ENCODE measurements at places on chromosomes 6 and 20. TPM values are rescaled to one million over a fixed set of nuclear protein-coding genes. Genes with fewer than 3 reads are reported as not detected.

The OXT gene
- not detected for total RNA-seq

DNA sequence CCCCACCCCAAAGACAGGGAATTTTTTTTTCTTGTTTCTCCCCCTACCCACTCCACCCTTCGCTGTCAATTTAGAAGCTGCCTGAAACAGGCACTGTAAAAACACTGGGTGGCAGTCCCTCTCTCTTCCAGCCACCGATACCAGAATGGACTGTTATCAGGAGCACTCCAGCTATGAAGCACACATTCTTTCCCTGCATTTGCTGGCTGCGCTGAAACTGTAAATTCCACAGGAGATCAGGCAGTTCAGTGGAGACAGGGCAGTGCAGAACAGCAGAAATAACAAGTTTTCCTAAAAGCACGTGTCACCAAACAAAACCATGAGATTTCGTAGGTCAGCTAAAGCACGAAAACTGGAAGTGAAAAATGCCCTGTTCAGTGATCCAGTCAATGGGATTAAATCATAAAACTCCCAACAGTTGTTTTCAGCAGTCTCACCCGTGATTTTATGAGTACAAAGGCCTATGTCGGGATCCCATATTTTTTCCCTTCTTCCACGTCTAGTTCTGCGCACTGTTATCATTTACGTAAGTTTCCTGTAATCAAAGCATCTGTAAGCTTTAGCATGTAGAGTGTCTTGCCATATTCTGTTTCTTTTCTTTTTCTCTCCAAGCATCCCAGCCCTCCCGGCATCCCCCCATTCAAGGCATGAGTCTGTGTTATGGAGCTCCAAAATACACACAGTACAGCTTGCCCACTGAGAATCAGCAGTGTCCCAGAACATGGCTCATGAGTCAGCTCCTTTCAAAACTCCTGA lies 359.9 kb upstream of the EPHA7 start:
- no peak overlapping the region for H3K27ac ChIP-seq
- H3K4me3 ChIP-seq = no peak overlapping the region
- H3K4me1 ChIP-seq = peaks cover under 1% of the 10 kb centered on the region
- H3K27me3 ChIP-seq = no peaks in the 10 kb centered on the region
- DNase-seq = peak; percentile 31
- no peaks in the 10 kb centered on the region for H3K36me3 ChIP-seq

DNA sequence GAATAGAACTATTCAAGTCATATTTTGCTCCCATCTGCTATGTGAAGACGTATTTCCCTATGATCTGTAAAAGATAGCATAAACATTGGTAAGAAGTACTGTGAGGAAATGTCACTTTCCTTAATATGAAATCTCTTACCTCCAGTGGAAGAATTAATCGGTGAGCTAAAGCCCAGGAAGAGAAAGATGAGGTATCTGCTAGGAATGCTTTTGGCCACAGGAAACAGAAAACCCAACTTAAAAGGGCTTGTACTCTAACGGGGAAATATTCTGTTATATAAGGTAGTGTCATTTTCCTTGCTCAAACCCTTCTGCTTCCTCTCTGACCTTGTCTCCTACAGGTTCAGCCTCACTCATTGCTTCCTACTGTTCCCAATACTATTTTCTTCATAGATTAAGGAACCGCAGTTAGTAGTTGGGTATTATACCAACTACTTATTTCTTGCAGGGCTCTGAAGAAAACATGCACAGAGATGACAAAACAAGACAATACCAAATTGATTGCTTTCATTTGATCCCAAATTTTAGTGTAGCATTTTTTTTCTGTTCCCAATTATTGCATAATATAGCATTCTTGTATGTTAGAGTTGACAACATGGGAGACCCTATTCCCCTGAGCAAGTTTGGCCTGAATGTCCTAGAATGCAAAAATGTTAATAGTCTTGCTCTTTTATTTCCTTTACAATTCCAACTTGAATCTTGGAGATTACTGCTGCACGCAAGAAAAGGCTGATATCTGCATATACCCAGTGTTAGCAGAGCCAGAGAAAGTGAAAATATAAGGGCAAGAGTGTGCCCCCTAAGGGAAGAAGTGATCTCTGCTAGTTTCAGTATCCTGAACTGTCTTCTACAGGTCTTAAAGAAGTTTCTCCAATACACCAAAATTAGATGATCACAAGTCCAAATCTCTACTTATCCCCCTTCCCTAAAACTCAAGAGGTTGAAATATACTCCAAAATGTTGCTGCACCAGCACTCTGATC lies 65.3 kb downstream of the AFG1L start:
- H3K4me3 ChIP-seq = no peak overlapping the region
- no peak overlapping the region for H3K27ac ChIP-seq
- H3K4me1 ChIP-seq = no peaks in the 10 kb centered on the region
- H3K36me3 ChIP-seq = no peaks in the 10 kb centered on the region

GRCh38 chr6:164195278-164195941 lies 780.9 kb downstream of the QKI start:
- DNase-seq = no peak
- no peaks in the 10 kb centered on the region for H3K36me3 ChIP-seq
- H3K27ac ChIP-seq = no peak overlapping the region
- H3K27me3 ChIP-seq = no peaks in the 10 kb centered on the region
- H3K4me1 ChIP-seq = no peaks in the 10 kb centered on the region
- no peak overlapping the region for H3K4me3 ChIP-seq

The BTNL2 gene
- not detected for total RNA-seq

DNA sequence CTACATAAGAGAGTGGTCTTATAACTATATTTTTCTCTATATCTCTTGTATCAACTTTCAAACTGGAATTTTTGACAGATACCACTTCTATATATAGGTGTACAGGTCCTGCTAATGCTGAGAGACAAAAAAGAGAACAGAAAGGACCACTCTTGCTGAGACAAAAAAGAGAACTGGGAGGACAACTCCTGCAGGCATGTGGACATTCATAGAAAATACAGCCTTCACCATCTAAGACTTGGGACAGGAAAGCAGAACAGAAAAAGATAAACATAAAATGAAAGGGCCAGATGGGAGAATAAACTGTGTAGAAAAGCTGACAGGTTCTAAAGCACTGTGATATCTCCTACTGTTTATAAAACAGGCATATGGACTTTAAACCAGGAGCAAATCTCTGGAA lies 541.0 kb upstream of the ADGRB3 start:
- no peak for DNase-seq
- no peaks in the 10 kb centered on the region for H3K36me3 ChIP-seq
- no peak overlapping the region for H3K4me3 ChIP-seq
- no peaks in the 10 kb centered on the region for H3K4me1 ChIP-seq
- H3K27ac ChIP-seq = no peak overlapping the region

The OR2J1 gene
- not detected for total RNA-seq

DNA sequence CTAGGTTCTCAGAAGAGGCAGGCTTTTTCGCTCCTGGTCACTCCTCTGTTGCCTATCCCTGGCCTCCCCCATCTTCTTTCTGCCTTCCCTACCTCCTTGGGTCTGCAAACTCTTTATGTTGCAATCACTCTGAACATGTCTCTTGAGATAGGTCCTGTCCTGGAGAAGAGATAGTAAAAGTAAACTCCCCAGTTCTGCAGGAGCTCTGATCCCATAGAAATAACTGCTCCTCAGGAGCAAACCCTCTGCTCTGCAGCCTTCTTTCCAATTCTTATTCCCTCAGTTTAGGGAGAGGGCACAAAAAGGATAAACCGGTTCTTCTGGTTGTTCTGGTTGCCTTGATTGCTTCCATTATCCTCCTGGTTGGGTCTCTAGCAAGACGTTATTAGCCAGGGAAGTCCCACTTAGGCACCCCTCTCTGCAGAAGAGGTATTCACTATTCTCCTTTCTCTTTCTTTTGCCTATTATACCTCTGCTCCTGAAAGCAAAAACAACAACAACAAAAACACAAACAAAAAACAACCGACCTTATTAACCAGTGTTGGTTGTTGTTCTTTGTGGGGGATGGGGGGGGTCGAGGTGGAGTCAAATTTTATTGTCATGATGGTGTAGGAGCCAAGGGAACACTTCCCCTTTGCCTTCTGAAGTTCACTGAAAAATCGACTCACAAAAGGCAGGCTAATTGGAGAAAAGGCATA lies 973 bp downstream of the TRIM38 start:
- peak; percentile 34 for DNase-seq
- peak overlapping the region; percentile 78 for H3K4me3 ChIP-seq
- H3K27me3 ChIP-seq = no peaks in the 10 kb centered on the region
- H3K4me1 ChIP-seq = peaks cover 32% of the 10 kb centered on the region

DNA sequence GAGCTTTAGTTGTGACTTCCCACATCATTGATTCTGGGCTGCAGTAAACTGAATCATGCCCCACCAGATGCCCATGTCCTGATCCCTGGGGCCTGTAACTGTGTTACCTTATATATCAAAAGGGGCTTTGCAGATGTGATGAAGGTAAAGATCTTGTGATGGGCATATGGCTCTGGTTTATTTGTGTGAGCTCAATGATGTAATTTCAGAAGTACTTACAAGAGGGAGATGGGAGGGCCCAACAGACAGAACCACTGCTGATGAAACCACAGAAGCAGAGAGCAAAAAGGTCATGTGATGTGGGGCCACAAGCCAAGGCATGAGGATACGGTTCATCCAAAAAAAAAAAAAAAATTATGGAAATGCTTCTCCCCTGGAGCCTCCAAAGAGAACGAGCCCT lies 118.7 kb downstream of the TOX2 start:
- H3K27ac ChIP-seq = no peak overlapping the region
- H3K27me3 ChIP-seq = peaks cover 2% of the 10 kb centered on the region
- H3K4me3 ChIP-seq = no peak overlapping the region
- no peak for DNase-seq
- no peaks in the 10 kb centered on the region for H3K4me1 ChIP-seq
- H3K36me3 ChIP-seq = no peaks in the 10 kb centered on the region

DNA sequence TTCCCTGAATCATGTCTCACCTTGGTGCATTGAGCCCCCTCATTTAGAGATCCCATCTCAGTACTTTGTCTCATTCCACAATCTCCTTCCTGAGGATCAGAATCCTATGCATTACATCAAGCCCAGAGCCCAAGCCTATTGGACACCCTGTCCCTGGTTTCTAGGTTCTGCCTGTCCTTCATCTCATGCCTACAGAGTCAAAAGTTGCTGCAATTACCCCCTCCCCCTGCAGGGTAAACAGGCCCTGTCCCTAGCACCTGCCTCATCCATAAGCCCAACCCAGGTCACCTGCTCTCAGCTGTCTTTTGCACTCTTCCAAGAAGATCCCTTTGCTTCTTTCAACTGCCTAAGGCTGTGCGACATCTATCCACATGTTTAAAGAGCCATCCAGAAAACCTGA lies 93.9 kb downstream of the SPTLC3 start:
- no peak for DNase-seq
- H3K27ac ChIP-seq = no peak overlapping the region
- H3K4me1 ChIP-seq = no peaks in the 10 kb centered on the region
- H3K27me3 ChIP-seq = peaks cover 7% of the 10 kb centered on the region
- H3K36me3 ChIP-seq = no peaks in the 10 kb centered on the region
- no peak overlapping the region for H3K4me3 ChIP-seq

- DNase-seq = no peak
- no peaks in the 10 kb centered on the region for H3K4me1 ChIP-seq
- H3K27me3 ChIP-seq = peaks cover 3% of the 10 kb centered on the region
- no peak overlapping the region for H3K27ac ChIP-seq
- no peak overlapping the region for H3K4me3 ChIP-seq
These were observed 15.6 kb downstream of the VGLL2 start for GRCh38 chr6:117280922-117281321.

- no peaks in the 10 kb centered on the region for H3K27me3 ChIP-seq
- no peak overlapping the region for H3K4me3 ChIP-seq
- H3K36me3 ChIP-seq = peaks cover 8% of the 10 kb centered on the region
- H3K4me1 ChIP-seq = peaks cover 6% of the 10 kb centered on the region
- DNase-seq = no peak
These were observed 32.7 kb downstream of the CD109 start for GRCh38 chr6:73728548-73729205.

- H3K36me3 ChIP-seq = no peaks in the 10 kb centered on the region
These were observed 57.8 kb downstream of the ATP9A start for GRCh38 chr20:51710361-51710894.

GRCh38 chr20:36336954-36337704 lies 31.0 kb downstream of the DLGAP4 start:
- H3K36me3 ChIP-seq = no peaks in the 10 kb centered on the region
- H3K4me3 ChIP-seq = no peak overlapping the region
- H3K4me1 ChIP-seq = no peaks in the 10 kb centered on the region
- DNase-seq = no peak
- no peaks in the 10 kb centered on the region for H3K27me3 ChIP-seq

The SEMG1 gene
- not detected for total RNA-seq

GRCh38 chr6:24274441-24275083 lies 83.3 kb downstream of the DCDC2 start:
- no peaks in the 10 kb centered on the region for H3K4me1 ChIP-seq
- no peak overlapping the region for H3K27ac ChIP-seq
- no peaks in the 10 kb centered on the region for H3K36me3 ChIP-seq
- DNase-seq = peak; percentile 10
- H3K4me3 ChIP-seq = no peak overlapping the region

GRCh38 chr20:32476684-32477593 lies 108.2 kb downstream of the NOL4L start:
- H3K27me3 ChIP-seq = no peaks in the 10 kb centered on the region
- H3K27ac ChIP-seq = peak overlapping the region; percentile 94
- no peak overlapping the region for H3K4me3 ChIP-seq
- peaks cover 7% of the 10 kb centered on the region for H3K36me3 ChIP-seq
- peaks cover 94% of the 10 kb centered on the region for H3K4me1 ChIP-seq

GRCh38 chr6:2190661-2191389 lies 54.6 kb downstream of the GMDS start:
- H3K4me1 ChIP-seq = peaks cover 9% of the 10 kb centered on the region
- H3K27me3 ChIP-seq = no peaks in the 10 kb centered on the region
- no peak overlapping the region for H3K27ac ChIP-seq
- DNase-seq = no peak
- no peak overlapping the region for H3K4me3 ChIP-seq

DNA sequence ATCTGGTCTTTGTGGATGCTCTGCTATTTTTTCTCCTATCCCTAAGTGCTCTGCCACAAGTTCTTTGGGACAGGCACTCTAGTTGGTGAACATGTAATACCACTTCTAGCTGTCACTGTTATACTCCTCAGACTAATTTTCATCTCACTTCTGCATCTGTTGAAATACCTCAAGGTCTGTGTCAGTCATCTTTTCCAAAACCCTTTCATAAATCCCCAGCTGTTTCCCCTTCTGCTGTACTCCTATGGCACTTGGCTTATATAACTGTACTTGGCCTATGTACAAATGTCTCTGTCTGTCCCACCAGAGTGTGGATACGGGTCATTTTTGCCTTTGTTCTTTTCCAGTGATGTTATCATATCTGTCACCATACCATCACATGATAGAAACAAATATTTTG lies 124.2 kb downstream of the FHL5 start:
- H3K36me3 ChIP-seq = no peaks in the 10 kb centered on the region
- no peak for DNase-seq
- H3K4me3 ChIP-seq = no peak overlapping the region
- H3K27ac ChIP-seq = no peak overlapping the region
- no peaks in the 10 kb centered on the region for H3K27me3 ChIP-seq

The FGD2 gene
- total RNA-seq = not detected

The MLIP gene
- total RNA-seq = 11.6 TPM

GRCh38 chr6:87664921-87665485 lies 37.0 kb downstream of the AKIRIN2 start:
- H3K4me3 ChIP-seq = no peak overlapping the region
- no peak overlapping the region for H3K27ac ChIP-seq
- H3K27me3 ChIP-seq = no peaks in the 10 kb centered on the region
- no peaks in the 10 kb centered on the region for H3K36me3 ChIP-seq
- DNase-seq = no peak

The BMP2 gene
- 11.1 TPM for total RNA-seq
